ENCODE measurements at places on chromosomes 4 and X. TPM values are rescaled to one million over a fixed set of nuclear protein-coding genes. Genes with fewer than 3 reads are reported as not detected.

The TMPRSS11B gene
- not detected for total RNA-seq

The CXCR3 gene
- 73.5 TPM for total RNA-seq

The P2RY8 gene
- 99.1 TPM for total RNA-seq

The SPATA18 gene
- total RNA-seq = 0.73 TPM

DNA sequence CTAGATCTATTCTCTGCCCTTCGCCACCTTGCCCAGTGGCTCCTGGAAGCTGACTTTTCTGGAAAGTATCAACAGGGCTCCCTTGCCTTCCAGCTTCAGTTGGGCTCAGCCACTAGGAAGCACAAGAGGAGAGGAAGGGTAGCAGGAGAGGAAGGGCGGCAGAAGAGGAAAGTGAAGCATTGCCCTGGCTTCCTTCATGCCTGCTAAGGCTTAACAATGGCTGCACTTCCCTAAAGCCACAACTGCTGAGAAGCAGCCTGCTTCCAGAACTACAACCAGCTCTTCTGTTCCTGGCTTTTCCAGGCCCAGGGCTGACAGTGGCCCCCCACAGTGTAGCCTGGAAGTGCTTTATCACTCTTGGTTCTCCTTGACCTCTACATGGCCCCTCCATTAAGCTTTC lies 29.1 kb upstream of the PGM2 start:
- no peak overlapping the region for H3K27ac ChIP-seq
- peaks cover 16% of the 10 kb centered on the region for H3K27me3 ChIP-seq
- no peak overlapping the region for H3K4me3 ChIP-seq
- H3K36me3 ChIP-seq = no peaks in the 10 kb centered on the region

DNA sequence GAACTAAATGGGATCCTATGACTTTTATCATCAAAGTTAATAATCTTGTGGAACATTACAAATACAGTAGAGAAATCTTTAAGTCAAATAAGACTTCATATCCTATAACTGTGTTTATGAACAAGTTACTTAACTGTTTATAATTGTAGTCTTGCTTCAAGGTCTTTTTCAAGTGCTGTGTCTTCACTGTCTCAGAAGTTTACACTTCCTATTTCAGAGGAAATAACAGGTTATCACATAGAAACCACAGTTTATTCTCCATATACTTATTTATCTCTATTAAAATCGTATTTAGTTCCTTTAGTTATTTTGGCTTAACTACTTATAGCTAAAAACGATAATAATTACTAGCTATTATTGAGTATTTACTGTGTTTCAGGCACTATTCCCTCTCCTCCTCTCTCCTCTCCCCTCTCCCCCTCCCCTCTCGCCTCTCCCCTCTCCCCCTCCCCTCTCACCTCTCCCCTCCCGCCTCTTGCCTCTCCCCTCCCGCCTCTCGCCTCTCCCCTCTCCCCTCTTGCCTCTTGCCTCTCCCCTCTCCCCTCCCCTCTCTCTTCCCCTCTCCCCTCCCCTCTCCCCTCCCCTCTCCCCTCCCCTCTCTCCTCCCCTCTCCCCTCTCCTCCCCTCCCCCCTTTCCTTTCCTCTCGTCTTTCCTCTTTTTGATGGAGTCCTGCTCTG lies 63.7 kb downstream of the RBPJ start:
- no peak for DNase-seq
- H3K27me3 ChIP-seq = no peaks in the 10 kb centered on the region
- peaks cover 21% of the 10 kb centered on the region for H3K4me1 ChIP-seq
- no peak overlapping the region for H3K27ac ChIP-seq

DNA sequence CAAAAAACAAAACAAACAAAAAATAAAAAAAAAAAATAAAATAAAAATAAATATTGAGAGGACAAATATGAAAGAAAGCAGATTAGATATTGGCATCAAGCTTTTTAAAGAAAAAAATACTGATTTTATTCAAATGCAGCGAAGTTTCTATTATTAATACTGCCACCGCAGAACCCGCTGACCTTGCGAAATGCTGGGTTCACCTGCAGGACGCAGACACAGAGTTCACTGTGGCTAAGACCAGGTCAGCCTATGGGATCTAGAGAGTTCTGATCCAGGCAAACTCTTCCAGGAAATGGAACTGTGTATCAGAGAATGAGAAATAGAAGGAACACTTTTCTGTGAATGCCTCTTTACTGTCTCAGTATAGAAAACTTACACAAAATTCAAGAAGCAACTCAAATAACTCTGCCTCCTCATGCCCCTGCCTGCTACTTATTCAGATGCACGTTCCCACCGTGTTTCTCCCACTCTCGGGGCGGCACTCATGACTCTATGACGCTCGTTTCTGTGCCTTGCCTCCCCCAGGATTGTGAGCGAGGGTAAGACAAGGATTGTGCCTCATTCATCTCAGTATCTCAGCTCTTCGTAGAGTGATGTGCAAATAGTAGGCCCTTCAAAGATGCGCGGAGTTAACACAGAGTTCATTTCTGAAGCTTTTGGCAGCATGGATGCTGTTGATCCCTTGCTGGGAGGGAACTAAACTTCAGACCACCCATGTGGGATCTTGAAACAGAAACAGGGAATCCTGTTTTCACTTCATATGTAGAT lies 44.1 kb upstream of the TLR3 start:
- no peaks in the 10 kb centered on the region for H3K36me3 ChIP-seq
- H3K27ac ChIP-seq = no peak overlapping the region
- H3K27me3 ChIP-seq = peaks cover 3% of the 10 kb centered on the region
- DNase-seq = no peak
- H3K4me3 ChIP-seq = no peak overlapping the region

DNA sequence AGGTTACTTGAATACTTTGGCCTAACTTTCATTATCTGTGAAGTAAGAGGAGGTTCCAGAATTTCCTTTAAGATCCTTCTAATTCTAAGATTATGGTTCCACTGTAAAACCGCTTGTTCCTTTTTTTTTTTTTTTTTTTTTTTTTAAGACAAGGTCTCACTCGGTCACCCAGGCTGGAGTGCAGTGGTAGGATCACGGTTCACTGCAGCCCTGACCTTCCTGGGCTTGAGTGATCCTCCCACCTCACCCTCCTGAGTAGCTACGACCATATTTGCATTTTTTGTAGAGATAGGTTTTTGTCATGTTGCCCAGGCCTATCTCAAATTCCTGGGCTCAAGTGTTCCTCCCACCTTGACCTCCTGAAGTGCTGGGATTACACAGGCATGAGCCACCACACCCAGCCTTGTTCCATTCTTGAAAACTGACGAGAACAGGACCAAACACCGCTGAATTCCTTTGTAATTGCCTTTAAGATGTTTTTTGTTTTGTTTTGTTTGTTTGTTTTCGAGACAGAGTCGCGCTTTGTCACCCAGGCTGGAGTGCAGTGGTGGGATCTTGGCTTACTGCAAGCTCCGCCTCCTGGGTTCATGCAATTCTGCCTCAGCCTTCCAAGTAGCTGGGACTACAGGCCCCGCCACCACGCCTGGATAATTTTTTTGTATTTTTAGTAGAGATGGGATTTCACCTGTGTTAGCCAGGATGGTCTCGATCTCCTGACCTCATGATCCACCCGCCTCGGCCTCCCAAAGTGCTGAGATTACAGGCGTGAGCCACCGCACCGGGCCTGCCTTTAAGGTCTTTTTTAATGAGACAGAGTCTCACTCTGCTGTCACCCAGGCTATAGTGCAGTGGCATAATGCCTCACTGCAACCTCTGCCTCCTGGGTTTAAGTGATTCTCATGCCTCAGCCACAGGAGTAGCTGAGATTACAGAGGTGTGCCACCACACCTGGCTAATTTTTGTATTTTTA lies 6.8 kb downstream of the PDS5A start:
- H3K36me3 ChIP-seq = peaks cover 32% of the 10 kb centered on the region
- H3K4me3 ChIP-seq = no peak overlapping the region
- DNase-seq = no peak
- H3K27me3 ChIP-seq = no peaks in the 10 kb centered on the region

DNA sequence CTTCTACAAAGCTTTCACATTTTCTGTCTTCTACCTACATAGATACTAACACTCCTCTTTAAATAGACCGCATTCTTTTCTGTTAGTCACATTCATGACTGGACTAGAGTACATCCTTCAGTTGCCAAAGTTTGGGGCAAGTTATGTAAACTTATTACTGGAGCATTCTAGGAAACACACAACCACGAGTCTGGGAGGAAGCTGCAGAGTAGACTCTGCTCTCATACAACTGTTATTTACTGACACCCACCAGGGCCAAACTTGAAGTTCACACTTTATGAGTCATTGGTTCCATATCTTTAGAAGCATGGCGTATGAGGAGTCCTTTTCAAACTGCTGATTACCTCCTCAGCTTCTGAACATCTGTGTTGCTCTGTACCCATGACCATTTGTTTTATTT lies 87.0 kb downstream of the RNF150 start:
- no peaks in the 10 kb centered on the region for H3K4me1 ChIP-seq
- no peak overlapping the region for H3K4me3 ChIP-seq
- H3K27me3 ChIP-seq = peaks cover 5% of the 10 kb centered on the region
- no peak overlapping the region for H3K27ac ChIP-seq
- DNase-seq = no peak

DNA sequence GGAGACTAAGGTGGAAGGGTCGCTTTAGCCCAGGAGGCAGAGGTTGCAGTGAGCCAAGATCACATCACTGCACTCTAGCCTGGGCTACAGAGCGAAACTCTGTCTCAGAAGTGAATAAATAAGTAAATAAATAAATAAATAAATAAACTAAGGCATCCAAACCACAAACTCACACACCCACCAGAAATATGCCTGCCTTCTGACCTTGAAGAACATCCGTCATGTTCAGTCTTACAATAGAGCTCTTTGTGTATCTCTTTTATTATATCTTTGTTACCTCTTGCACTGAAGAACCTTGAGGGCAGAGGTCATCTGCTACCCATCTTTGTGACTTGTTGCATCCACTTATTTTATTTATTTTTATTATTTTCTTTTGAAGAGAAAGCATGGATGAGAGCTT lies 71.6 kb downstream of the PRRG1 start:
- H3K27ac ChIP-seq = no peak overlapping the region
- no peak for DNase-seq
- no peaks in the 10 kb centered on the region for H3K36me3 ChIP-seq
- no peaks in the 10 kb centered on the region for H3K4me1 ChIP-seq

- no peak for DNase-seq
- H3K36me3 ChIP-seq = no peaks in the 10 kb centered on the region
- no peak overlapping the region for H3K27ac ChIP-seq
- H3K4me1 ChIP-seq = peaks cover 4% of the 10 kb centered on the region
- no peak overlapping the region for H3K4me3 ChIP-seq
Measured at GRCh38 chr4:68655764-68656444, 14.5 kb downstream of the UGT2B15 start.

DNA sequence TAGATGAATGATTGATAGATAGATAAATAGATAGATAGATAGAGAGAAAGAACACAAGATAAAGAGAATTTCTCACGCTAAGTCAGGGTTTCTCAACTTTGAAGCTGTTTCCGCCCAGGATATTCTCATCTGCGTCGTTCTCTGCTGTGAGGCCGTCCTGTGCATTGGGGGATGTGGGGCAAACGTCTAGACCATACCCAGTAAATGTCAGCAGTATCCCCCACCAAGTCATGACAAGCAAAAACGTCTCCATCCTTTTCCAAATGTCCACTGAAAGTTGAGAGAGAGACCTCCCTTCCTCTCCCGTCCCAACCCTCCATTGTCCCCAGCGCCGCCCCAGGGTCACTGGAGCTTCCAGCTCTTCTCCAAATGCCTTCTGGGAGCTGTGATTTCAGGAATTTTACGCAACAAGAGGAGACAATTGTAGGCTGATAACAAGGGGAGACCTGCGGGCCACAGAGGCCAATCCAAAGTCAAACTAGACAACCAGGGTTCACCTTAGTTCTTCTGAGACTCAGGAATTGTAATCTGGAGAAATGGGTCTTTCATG lies 8.9 kb upstream of the CRLF2 start:
- H3K4me3 ChIP-seq = no peak overlapping the region
- no peak for DNase-seq
- peaks cover 7% of the 10 kb centered on the region for H3K4me1 ChIP-seq
- H3K27me3 ChIP-seq = peaks cover 3% of the 10 kb centered on the region
- H3K27ac ChIP-seq = no peak overlapping the region

DNA sequence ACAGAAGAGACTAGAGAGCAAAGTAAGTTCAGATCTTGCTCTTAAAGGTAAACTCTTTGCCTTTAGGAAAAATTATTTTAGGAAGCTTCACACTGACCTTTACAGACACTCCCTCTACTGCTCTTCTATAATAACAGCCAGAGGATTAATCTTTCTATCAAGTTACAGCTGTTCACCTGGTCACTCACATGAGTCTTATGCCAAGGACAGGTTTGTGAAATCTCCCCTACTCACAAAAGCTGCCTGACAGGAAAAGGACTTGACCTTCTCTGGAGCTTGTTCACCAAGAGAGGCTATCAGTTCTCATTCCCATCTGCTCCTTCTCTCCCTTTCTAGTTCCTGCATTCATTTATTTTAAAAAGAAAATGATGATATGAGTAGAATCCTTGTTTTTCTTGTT lies 117.3 kb downstream of the C4orf51 start:
- H3K27ac ChIP-seq = no peak overlapping the region
- H3K36me3 ChIP-seq = peaks cover 14% of the 10 kb centered on the region
- no peaks in the 10 kb centered on the region for H3K27me3 ChIP-seq

- no peak overlapping the region for H3K27ac ChIP-seq
- no peak for DNase-seq
- H3K4me3 ChIP-seq = no peak overlapping the region
- peaks cover 11% of the 10 kb centered on the region for H3K4me1 ChIP-seq
- peaks cover 4% of the 10 kb centered on the region for H3K36me3 ChIP-seq
Measured at GRCh38 chrX:110043506-110043905, 40.6 kb downstream of the TMEM164 start.

- no peaks in the 10 kb centered on the region for H3K36me3 ChIP-seq
- no peak overlapping the region for H3K4me3 ChIP-seq
- no peak overlapping the region for H3K27ac ChIP-seq
- H3K27me3 ChIP-seq = peaks cover 8% of the 10 kb centered on the region
Measured at GRCh38 chr4:5932035-5932568, 39.2 kb upstream of the CRMP1 start.

- no peak overlapping the region for H3K27ac ChIP-seq
- no peak overlapping the region for H3K4me3 ChIP-seq
- no peaks in the 10 kb centered on the region for H3K4me1 ChIP-seq
- DNase-seq = no peak
Measured at GRCh38 chrX:136170139-136170800, 22.9 kb downstream of the FHL1 start.

- H3K4me3 ChIP-seq = no peak overlapping the region
- H3K27me3 ChIP-seq = no peaks in the 10 kb centered on the region
- no peak for DNase-seq
- peaks cover 3% of the 10 kb centered on the region for H3K4me1 ChIP-seq
Measured at GRCh38 chr4:4433941-4434340, 47.0 kb downstream of the NSG1 start.

DNA sequence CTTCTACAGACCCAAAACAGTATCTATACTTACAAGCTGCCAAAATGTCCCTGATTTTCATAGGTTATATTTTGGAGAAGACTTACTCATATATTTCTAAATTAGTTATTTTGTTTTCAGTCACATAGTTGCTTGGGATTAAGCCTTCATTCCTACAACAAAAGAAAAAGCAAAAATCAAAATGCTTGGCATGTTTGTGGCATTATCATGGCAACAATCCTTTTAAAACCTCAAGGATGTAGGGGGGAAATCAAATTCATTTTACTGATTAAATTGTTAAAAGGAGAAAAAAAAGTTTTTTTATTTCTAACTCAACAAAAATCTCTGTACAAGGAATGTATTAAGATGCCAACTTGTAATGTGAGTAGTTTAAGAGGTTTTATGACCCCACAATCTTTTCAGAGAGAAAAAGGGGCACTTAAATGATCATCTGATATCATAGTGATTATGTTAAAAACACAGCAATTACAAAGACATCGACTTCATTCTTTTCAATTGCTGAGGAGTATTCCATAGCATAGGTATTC lies 23.5 kb downstream of the TXK start:
- no peak overlapping the region for H3K4me3 ChIP-seq
- no peak overlapping the region for H3K27ac ChIP-seq
- H3K27me3 ChIP-seq = no peaks in the 10 kb centered on the region
- peaks cover 39% of the 10 kb centered on the region for H3K4me1 ChIP-seq
- DNase-seq = no peak
- H3K36me3 ChIP-seq = peaks cover 58% of the 10 kb centered on the region
